NCI-H774 (cell line): ENCODE measurements at places on chromosomes 6 and 20.

DNA sequence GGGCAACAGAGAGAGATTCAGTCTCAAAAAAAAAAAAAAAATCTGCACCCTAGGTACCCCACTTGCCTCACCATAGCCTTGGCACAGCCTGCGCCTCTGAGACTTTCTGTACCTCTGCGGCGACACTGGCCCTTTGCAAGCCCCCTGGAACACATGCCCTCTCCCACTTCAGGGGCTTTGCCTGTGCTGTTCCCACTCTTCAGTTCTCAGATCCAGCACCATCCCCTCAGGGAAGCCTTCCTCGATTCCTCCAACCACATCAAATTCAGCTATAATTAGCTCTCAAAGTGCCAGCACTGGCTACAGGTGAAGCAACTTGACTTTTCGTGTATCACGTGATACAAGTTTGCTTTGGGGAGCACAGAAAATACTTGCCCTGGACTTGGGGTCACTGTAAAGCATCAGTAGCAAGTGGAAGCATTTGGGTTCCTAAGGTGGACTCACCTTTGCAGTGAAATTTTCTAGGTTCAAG lies 2.1 kb upstream of the UBE2V1 start:
- DNase-seq, result no peak

- DNase-seq, result no peak
Observed at GRCh38 chr20:40104959-40105358, 584.1 kb downstream of the MAFB start.

- no peak for DNase-seq
Observed at GRCh38 chr6:135631821-135632220, 134.3 kb upstream of the AHI1 start.

GRCh38 chr6:135913785-135914184 lies 62.3 kb downstream of the PDE7B start:
- DNase-seq, result no peak

DNA sequence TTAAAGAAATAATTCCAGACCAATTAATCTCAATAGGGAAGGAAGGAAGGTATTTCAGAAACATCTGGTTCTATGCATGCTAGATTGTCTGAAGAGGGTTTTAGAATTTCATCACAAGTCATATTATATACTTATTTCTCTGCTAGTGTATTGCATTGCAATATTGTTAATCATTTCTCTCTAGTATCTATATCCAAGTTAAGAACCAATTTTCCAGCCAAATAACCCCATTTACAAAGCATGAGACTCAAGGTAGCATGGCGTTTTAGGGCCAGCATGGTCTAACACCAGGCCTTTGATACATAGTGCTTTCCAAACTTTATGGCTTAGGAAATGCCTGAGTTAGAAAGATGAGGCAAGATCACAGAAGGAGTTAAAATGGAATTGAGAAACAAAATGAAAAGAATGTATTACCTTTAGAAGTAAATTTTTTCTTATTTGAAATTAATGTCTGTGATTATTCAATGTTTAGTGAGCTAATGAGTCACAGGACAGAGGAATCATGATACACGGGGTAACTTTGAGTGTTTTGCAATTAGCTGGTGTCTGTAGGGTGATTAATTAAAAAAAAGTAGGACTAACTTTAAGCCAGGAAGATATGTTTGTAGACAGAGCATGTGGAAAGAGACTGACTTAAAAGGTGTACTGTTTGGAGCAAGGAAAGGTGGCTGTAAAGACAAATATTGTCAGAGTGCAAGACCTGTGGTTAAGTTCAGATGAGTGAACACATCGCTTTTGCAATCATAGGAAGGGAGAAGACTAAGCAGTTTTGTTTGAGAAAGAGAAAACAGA lies 1006.2 kb upstream of the CITED2 start:
- DNase-seq, result no peak

- no peak for DNase-seq
Observed at GRCh38 chr6:112184951-112185350, 69.4 kb downstream of the LAMA4 start.

GRCh38 chr6:37134396-37135191 lies 35.4 kb upstream of the PIM1 start:
- DNase-seq, result no peak

DNA sequence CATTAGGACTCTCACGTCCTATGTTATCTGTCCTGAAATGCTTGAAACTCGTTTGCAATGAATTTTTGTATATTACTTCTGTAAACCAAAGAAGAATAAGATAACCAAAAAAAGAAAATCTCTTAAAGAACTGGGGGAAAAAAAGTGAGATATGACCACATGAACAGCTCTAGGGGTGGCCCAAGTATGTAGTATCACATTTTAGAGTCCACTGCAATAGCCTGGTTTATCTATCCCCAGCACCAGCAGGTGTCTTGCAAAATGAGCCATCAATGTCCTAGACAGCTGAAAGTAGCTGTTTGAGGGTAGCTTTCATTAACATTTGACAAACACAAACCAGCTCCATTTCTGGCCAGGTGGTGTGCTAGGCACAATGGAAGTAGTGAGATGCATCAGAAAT lies 102.8 kb downstream of the PXDC1 start:
- DNase-seq, result no peak

DNA sequence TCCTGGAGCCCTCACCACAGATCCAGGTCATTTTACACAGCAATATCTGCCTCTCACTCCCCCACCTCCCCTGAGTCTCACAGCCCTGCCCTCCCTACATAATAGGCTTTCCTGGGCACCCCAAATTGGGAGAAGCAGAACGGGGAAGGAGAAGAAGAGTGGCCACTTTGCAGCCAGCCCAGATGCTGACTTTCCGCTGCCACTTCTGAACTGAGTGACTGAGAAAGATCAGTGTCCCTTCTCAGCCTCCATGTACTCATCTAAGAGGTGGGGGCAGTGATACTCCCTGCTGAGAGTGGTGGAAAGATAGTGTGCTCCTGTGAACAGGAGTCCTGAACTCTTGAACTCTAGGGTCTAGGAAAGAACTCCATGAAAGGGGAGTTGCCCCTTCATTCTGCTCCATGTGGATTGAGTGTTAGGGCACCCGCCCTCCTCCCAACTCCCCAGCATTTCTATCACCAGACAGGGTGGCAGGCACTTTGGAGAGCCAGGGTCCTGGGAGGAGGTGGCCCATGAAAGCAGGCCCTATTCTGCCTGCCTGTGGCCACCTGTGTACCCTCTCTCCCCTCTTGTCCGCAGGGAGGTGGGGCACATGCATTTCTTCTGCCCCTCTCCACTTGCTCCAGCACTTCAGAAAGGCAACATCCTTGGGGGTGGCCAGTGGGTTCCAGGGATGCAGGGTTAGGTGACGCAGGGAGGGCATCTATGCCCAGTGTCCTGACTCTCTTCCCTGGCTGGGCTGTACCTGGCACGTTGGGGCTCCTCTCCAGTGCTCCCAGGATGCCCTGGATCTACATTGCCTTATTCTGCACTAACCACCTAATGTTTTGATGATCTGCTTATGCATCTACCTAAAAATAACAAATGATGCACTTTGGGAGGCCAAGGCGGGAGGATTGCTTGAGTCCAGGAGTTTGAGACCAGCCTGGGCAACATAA lies 38.3 kb upstream of the MRPS18A start:
- no peak for DNase-seq

- DNase-seq, result no peak
Observed at GRCh38 chr6:108837236-108837971, 10.8 kb upstream of the ARMC2 start.

GRCh38 chr20:50628332-50628731 lies 63.0 kb downstream of the RIPOR3 start:
- no peak for DNase-seq

GRCh38 chr6:33912195-33912594 lies 108.4 kb upstream of the MLN start:
- DNase-seq, result no peak

GRCh38 chr6:8334113-8334512 lies 101.2 kb downstream of the SLC35B3 start:
- no peak for DNase-seq

- DNase-seq, result no peak
Observed at GRCh38 chr6:4582506-4583417, 193.4 kb upstream of the CDYL start.

DNA sequence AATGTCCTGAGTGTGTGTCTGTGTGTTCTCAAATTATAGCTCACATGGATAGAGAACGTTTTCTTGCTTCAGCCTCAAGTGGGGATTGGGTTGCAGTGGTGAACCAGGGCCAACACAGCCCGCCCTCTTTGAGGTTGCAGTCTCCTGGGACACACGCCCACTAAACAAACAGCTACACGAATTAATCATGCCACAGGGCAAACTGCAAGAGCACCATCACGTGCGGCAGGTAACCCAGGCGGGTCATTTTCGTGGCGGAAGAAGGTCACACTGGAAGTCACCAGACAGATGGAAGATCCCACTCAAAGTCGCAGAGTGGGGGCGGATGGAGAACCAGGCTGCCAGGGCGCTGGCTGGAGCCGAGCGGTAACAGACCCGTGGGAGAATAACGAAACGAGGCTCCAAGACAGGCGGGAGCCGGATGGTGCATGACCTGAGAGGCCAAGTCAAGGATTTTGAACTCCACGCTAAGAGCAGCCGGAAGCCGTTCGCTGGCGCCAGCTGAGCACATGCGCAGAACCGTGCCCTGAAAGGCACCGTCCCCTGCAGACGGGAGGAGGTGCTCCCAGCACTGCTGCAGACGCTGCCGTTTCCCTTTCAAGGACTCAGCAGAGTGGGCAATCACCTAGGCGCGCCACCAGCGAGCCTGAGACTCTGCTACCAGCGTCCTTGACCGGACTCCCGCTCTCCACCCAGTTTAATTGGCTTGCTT lies 10.7 kb downstream of the DLL1 start:
- peak; percentile 97 for DNase-seq

GRCh38 chr20:24698189-24698588 lies 228.8 kb downstream of the SYNDIG1 start:
- no peak for DNase-seq

DNA sequence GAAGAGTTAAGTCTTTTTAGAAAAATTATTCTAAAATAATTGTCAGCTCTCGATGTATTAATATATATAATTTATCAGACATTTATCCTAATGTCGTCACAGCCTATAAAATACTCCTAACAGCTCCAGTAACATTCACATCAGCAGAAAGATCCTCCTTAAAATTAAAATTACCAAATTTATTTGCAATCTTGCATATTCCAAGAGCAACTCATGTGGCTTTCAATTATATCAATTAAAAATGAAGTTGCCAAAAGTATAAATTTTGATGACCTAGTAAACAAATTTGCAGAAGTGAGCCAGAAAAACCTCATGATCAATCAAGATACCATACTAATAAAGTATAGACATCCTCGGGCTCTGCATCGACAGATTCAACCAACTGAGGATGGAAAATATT lies 60.2 kb downstream of the IL20RA start:
- DNase-seq, result no peak

DNA sequence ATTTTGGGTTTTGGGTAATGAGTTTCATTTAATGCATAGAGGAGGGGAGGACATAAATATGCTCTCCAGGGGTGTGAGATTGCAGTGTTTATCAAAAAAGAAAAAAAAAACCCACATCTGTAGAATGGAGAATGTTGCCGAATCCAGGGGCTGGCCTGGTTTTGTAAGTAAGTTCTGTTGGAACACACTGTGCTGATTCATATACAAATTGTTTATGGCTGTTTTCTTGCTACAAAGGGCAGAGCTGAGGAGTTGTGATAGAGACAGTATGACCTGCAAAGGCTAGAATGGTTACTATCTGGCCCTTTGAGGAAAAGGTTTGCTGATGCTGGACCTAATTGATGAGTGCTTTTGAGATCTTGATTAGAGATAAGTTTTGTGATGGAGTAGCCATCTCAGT lies 30.4 kb downstream of the SCAF8 start:
- no peak for DNase-seq

GRCh38 chr6:106315765-106316374 lies 9.7 kb downstream of the ATG5 start:
- no peak for DNase-seq

DNA sequence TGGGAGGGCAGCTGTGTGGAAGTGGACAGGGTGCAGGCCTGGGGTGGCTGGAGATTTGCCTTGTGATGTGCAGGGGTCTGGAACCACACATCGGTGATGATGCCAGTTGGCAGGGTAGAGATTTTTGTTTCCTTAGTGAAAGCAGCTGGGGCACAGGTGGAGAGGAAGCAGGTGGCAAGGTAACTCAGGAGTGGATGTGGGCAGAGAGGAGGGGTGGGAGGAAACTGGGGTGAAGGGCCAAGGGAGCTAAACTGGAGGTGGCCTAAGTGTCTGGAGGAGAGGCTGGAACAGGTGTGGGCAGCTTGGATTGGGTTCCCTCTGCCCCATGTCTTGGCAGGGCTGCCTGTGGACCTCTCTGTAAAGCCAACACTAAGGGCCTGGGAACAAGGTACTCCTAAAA lies 4.7 kb upstream of the SCUBE3 start:
- peak; percentile 19 for DNase-seq

GRCh38 chr6:5499644-5500306 lies 238.5 kb downstream of the FARS2 start:
- DNase-seq, result no peak

DNA sequence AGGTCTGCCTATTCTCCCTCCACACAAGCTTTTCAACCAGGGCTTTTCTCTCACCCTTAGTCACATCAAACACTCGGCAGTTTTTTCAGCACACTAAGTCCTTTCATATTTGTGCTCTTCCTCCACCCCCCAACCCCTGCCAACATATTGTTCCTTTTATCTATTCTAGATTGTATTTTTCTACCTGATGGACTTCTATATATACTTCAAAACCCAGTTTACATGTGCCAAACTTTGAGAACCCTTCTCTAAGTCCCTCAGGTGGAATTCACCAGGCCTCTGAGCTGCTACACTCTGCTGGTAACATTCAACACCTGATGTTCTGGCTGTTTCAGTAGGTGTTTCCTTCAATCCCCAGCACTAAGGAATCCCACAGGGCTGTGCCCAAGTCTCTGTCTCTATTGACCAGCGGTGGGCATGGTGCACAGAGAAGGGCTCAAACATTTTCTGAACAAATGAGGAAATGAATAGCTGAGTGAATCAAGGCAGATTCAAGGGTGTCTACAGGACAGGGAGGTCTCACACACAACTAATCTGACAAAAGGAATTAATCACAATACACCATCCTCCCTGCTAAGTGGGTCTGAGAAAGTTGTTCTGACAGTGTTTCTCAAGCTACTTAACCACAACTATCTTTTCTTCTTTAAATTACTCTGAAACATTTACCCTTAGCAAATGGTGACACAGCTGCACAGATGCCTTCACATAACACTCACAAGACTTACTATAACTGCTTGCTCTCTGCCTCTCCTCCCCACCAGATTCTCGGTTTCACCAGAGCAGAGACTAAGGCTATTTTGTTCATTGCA lies 166.5 kb downstream of the TSHZ2 start:
- DNase-seq, result no peak

DNA sequence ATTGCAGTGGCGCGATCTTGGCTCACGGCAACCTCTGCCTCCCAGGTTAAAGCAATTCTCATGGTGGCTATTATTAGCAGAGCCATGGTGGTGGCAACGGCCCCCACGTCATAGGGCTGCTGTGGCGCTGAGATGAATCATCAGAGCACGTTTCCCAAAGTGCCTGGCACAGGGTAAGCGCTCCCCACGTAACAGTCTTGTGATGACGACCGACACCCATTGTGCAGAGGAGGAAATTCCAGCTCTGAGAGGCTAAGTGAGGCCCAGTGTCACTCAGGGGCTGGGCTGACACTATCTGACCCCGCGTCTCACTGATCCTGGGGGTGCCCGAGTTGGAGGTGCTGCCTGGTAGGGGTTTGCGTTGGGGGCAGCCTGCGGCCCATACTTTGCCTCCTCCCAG lies 16.2 kb downstream of the SUN5 start:
- DNase-seq, result no peak
